Vagina (tissue), 2 donors: ENCODE measurements at places on chromosomes 11 and 22. TPM values are rescaled to one million over a fixed set of nuclear protein-coding genes. Genes with fewer than 3 reads are reported as not detected.

DNA sequence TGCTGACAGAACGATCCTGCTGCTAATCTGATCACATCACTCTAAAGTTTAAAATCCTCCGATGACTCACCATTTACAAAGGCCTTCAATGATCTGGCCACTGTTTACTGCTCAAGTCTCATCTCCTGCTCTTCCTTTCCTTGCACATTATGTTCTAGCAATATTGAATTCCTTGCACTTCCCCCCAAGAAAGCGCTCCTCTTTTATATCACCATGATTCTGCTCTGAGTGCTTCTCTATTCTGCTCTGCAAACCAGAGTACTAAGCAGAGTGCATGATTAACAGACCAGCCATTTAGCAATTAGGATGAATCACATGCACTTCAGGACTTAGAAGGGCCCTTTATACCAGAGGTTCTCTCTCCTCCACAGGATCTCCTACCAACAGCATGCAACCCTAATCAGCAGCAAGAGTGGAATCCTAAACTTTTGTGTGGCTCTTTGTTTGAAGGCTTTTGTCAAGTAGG, 1122.8 kb upstream of the CCDC90B start:
- no peak for DNase-seq

The PRG3 gene
- total RNA-seq, result not detected

DNA sequence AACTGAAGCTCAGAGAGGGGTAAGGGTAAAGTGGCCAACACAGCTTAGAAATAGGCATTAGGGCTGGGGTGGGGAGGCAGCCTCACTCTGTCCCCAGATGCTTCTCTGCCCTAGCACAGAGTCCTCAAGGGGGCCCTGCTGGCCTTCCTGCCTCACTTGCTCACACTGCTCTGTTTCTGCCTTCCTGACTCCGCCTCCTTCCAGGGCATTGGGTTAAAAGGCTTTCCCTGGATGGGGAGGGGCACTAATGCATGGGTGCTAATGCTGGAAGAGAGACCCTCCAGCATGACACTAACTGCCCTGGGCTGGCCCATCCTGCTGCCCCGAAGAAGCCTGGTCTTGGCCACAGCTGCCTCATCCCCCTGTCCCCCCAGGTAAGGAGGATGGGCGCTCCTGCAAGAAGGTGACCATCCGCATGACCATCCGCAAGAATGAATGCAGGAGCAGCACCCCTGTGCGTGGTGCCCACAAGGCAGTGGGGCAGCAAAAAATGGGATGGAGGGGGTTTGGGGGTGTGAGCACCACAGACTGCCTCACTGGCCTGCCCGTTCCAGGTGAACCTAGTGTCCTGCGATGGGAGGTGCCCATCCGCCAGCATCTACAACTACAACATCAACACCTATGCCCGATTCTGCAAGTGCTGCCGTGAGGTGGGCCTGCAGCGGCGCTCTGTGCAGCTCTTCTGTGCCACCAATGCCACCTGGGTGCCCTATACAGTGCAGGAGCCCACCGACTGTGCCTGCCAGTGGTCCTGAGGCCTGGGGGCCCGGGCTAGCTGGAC, 74.0 kb upstream of the MYOD1 start:
- no peak for DNase-seq

GRCh38 chr11:64971421-64972233, at the start of gene MAJIN:
MAJIN (minus strand) TSS chr11:64972108; CDS start chr11:64959405, 12,703 bp downstream.
- DNase-seq, result no peak

GRCh38 chr11:66022401-66023185, 3.7 kb downstream of the CATSPER1 start:
- DNase-seq, result no peak

GRCh38 chr11:25844811-25845210, 487.1 kb upstream of the ANO3 start:
- DNase-seq, result no peak

The ADSL gene
- total RNA-seq, result 41.0 TPM

DNA sequence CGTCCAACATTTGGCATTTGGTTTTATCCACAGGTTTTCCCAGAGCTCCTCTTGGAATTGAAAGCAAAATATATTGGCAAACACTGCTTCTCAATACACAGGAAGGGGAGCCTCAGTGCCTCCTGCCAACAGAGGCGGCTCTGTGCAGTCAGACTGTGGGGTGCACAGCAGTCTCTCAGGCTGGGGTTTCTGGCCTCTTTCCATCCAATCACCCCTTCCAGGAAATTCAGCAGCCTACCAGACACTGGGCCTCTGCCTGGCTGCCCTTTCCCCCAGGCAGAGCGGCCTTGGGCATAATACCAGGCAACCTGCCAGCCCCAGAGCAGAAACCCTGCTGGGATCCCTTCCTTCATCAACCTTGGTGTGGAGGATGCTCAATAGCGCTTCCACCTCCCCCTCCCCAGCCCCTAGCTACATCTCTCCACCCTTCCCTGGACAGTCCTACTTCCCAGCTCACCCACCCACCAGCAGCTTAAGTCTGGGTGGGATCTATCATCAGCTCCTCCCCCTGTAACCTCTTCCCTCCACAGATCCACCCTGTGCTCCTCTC, 17.8 kb upstream of the RAPSN start:
- no peak for DNase-seq

- DNase-seq, result no peak
Observed at GRCh38 chr11:28524098-28524497, 415.9 kb downstream of the METTL15 start.

GRCh38 chr11:102367364-102367763, 20.4 kb downstream of the BIRC2 start:
- no peak for DNase-seq

- DNase-seq, result no peak
Observed at GRCh38 chr11:102402548-102402947, 50.0 kb downstream of the TMEM123 start.

The OR2AG2 gene
- not detected for total RNA-seq

The PANX3 gene
- total RNA-seq, result not detected

The OR5AS1 gene
- not detected for total RNA-seq

DNA sequence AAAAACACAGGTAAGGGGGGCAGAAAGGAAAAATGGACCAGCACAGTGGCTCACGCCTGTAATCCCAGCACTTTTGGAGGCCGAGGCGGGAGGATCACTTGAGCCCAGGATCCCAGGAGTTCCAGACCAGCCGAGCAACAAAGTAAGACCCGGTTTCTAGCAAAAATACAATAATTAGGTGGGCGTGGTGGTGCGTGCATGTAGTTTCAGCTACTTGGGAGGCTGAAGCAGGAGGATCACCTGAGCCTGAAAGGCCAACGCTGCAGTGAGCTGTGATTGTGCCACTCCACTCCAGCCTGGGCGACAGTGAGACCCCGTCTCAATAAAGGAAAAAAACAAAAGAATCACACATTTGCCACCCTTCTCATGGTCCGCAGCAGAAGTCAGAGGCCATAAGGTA, 519.4 kb downstream of the BRD1 start:
- peak; percentile 81 for DNase-seq

- no peak for DNase-seq
Observed at GRCh38 chr11:98434296-98434695, 586.5 kb upstream of the CNTN5 start.

The OR8H3 gene
- total RNA-seq, result not detected

DNA sequence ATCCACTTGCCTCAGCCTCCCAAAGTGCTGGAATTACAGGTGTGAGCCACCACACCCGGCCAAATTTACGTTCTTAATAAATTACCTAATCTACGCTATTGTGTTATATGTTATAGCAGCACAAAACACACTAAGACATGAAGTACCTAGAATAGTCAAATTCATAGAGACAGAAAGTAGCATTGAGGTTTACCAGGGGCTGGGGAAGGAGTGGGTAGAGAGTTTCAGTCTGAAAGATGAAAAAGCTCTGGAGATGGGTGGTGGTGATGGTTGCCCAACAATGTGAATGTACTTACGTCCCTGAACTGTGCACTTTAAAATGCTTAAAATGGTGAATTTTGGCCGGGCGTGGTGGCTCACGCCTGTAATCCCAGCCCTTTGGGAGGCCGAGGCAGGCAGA, 65.7 kb upstream of the NUP50 start:
- no peak for DNase-seq

GRCh38 chr22:19801340-19802000, 40.9 kb downstream of the TBX1 start:
- DNase-seq, result no peak

The PRSS23 gene
- 40.3 TPM for total RNA-seq

- no peak for DNase-seq
Observed at GRCh38 chr22:35685731-35686130, 31.9 kb upstream of the APOL5 start.

The LRRC51 gene
- 5.6 TPM for total RNA-seq

GRCh38 chr11:44725757-44726282, 942 bp upstream of the TSPAN18 start:
- DNase-seq, result no peak

DNA sequence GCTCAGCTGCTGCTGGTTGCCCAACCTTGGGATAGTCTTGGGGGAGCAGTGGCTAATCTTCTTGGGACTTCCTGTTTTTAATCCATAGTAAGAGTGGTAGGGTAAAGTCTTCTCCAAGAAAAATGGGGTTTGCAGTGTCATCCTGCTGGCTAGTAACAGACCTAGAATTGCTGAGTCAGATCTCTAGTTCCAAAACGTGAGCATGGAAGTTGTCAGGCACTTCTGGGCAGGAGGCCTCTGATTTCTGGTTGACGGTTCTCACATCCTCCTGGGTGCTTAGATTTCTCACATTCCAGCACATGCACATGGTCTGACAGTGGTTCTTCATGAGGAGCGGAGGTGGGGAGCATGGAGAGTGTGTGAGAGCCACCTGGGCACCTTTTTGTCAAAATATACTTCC, 410.0 kb downstream of the OPCML start:
- DNase-seq, result no peak

GRCh38 chr22:32613773-32614392, 139.3 kb downstream of the FBXO7 start:
- DNase-seq, result no peak

DNA sequence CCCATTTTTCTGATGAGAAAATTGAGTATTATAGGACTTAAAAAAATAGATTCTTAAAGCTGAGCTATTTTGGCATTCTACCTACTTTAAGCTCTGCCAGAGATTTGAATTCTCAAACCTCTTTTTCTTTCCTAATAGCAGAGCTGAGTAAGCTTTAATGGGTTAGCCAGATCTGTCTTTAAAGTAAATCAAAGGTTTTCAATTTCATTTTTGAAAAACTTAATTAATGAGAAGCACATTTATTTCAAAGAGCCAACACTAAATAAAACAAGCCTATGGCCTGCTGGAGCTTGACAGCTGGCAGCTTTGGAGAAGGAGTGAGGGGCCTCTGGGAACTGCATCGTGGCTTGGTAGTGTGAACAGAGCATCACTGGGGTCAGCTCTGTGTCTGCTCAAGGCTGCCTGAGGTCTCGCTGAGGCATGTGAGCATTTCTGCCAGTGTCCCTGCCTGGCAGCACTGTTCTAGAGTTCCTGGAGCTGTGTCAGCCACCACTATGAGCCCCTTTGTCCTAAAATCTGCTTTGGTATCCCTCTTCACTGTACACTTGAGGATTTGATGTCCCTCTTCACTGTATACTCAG, 50.4 kb upstream of the PRSS23 start:
- no peak for DNase-seq

DNA sequence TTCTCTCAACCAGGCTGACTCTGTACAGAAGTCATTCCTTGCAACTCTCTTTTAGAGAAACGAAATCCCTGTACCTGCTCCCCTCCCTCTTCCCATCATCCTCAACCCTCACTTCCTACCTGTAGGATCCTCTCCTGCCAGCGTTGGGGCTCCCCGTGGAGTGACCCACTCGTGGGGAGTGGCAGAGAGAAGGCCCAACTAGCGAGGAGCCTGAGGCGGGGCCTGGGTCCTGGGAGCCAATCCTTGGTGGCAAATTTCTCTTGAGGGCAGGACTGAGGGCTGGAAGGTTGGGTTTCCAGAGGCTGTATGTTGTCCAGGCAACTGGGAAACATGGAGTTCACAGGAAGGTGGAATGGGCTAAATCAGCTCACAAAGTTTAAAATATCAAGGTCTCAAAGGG, 10.4 kb downstream of the NHERF4 start:
- DNase-seq, result no peak

GRCh38 chr11:111978028-111978771, 41.1 kb downstream of the DIXDC1 start:
- no peak for DNase-seq

The WNT7B gene
- 7.1 TPM for total RNA-seq

DNA sequence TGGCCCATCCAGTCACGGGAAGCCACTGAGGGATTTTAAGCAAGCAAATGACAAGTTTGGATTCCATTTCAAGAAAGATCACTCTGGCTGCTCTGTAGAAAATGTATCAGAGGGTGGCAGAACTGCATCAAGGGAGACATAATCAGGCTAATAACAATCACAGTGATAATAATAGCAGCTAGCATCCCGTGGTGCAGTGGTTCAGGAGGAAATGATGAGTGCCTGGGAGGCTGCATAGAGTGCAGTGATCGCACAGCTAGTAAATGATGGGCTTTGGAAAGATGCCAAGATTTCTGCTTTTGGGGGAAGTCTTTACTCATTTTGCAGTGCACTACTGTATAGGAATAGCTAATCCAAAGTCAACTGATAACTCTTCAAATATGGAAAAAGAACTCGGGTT, 35.8 kb downstream of the TNRC6B start:
- DNase-seq, result no peak

The GALNT18 gene
- total RNA-seq, result 22.1 TPM

DNA sequence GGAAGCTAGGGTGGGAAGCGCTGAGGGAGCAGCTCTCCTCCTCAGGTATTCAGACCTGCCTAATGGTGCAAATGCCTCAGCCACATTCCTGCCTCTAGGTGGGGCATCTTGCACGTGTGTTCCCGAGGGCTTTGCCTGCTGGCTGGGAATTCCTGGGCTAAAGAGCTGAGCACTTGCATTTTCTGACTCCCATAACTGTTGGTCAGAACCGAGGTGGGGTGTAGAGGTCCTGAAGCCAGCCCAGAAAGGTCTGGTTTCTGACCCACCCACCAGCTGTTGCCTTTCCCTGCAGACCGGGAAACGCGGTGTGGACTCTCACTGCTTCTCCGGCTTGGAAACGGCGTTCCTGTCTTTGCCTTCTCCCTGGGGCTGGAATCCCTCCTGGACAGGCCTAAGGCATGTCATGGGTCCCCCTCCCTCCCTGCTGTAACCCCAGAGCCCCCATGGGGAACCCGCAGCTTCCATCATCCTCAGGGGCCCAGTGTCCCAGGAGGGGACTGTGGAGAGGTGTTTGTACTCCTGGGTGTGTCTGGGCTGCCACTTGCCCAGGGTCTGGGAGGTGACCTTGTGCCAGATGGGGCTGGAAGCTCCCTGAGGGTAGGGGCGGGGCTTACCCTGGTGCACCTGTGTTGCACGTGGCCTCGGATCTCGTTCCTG, 24.0 kb upstream of the SMIM38 start:
- no peak for DNase-seq

- no peak for DNase-seq
Observed at GRCh38 chr11:111388842-111389241, 9.8 kb upstream of the POU2AF1 start.

DNA sequence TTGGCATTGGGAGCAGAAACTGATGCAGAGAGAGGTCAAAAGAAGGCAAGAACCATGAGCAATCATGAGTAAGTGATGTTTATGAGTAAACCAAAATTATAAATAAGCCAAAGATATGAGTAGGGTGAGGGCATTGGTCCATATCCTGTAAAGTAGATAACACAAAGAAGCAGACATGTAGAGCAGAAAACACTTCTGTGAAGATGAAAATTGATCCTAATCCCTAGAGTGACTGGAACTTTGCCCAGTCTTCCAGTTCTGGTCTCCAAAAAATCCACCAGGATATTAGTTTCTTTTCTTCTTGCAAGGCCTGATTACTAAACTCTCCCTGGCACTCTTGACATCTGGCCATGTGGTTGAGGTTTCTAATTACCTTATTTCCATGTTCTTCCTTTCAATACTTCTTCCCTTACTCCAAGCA, 13.7 kb upstream of the DRD2 start:
- DNase-seq, result no peak

The GSTT2B gene
- total RNA-seq, result not detected

The C11orf97 gene
- not detected for total RNA-seq
